ENCODE measurements at places on chromosomes 11 and 22.

GRCh38 chr11:130891326-130891725 is 25.0 kb downstream of the SNX19 start:
- DNase-seq = no peak

- DNase-seq = no peak
Observed at GRCh38 chr11:110029714-110030113, 63.5 kb upstream of the ZC3H12C start.

- DNase-seq = no peak
Observed at GRCh38 chr22:23036684-23037428, 33.5 kb upstream of the GNAZ start.

GRCh38 chr22:49814164-49814686 is 13.4 kb downstream of the BRD1 start:
- no peak for DNase-seq

DNA sequence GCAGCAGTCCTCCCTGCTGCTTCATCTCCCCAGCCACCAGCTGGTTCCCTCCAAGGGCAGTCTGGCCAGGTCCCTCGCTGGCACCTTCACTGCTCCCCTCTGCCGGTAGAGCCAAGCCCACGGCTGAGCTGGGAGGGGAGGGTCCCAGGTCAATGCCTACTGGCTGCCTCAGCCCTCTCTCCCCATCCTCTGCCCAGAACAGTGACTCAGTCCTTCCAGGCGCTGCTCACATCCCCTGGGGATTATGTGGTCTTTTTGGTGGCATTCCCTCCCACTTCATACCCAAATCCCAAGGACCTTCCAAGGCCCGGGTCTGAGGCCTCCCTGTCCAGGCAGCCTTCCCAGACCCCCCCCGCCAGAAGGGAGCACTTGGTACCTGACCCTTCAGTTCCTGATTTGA is 44.9 kb downstream of the WNT7B start:
- no peak for DNase-seq

DNA sequence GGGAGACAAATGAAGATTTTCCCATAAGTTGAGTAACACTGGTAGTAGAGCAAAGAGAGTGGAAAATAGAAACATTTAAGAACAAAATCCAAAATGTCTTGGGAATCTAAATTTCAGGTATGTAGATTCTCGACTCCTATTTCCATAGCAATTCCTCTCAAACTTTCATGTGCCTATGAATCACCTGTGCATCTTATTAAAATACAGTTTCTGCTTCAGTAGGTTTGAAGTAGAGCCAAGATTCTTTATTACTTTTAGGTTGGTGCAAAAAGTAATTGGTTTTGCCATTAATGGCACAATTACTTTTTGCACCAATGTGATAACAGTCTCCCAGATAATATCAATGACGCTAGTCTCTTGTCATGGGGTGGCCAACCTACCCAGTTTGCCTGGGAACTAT is 115.3 kb upstream of the SLC5A12 start:
- DNase-seq = no peak

DNA sequence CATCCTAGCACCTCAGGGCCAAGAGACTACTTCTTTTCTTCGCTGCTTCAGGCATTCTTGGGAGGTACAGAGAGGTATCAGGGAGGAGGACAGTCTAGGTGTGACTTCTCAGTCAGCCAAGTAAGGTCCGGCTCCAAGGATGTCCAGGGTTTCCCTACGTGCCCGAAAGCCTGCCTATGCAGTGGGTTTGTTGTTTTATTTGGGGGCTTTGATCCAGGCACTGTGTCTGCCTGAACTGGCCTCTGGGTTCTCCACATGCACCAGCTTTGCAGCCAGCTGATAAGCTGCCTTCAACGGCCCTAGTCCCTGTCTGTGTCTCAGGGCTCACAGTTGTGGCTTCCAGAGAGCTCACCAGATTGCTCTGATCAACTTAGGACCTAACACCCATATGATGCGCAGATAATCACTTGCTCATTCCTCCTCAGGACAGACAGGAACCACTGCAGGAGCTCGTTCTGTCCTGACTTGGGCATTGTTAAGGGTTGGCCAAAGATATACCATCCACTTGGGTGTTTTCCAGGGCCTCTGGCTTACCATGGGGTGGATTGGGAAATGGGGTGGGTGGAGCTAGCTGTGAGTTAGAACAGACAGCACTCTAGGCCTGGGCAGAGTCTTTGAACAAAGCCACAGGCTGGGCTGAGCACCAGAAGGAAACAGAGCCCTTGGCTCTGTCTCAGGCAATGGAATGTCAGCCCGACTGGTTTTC is 45.5 kb upstream of the CRYBB3 start:
- no peak for DNase-seq

- no peak for DNase-seq
Observed at GRCh38 chr11:97461934-97462333, 1072.1 kb downstream of the JRKL start.

DNA sequence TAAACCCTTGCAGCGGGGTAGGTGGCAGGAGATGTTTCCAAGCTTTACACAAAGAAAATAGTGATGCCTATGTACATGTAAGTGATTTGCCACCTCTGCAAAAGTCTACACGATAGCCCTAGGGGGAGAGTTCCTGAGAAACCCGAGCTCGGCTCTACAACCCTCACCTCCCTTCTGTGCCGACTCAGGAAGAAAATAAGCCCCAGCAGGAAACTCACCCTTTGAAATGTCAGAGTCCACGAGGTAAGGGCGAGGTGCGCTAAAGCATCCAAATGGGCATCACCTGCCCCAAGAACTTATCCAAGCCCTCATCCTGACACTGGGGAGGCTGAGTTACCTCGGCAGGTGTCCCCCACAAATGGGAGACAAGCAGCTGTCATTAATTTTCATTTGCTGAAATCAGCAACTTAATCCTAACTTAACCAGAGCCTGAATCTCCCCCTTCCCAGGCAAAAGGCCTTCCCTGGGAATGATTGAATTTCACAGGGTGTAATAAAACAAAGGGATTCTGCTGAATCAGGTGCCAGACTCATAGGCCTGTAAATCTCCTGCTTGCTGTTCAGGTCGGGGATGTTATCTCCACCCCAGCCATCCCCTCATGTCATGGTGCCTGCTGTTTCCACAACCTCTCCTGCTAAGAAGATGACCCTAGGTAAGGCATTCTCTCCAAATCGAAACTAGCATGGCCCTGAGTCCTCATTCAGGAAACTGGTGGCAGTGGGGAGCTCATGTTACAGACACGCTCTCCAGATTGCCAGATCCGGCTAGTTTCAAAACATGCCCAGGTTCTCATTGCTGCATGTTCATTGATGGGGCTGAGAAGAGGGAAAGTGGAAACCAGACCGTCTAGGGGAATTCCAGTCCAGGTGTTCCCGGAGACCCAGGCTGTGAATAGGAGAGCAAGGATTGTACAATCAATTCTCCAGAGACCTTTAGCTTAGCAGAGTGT is 105.3 kb upstream of the KIRREL3 start:
- DNase-seq = no peak

GRCh38 chr11:115927823-115928329 is 423.7 kb upstream of the CADM1 start:
- no peak for DNase-seq

DNA sequence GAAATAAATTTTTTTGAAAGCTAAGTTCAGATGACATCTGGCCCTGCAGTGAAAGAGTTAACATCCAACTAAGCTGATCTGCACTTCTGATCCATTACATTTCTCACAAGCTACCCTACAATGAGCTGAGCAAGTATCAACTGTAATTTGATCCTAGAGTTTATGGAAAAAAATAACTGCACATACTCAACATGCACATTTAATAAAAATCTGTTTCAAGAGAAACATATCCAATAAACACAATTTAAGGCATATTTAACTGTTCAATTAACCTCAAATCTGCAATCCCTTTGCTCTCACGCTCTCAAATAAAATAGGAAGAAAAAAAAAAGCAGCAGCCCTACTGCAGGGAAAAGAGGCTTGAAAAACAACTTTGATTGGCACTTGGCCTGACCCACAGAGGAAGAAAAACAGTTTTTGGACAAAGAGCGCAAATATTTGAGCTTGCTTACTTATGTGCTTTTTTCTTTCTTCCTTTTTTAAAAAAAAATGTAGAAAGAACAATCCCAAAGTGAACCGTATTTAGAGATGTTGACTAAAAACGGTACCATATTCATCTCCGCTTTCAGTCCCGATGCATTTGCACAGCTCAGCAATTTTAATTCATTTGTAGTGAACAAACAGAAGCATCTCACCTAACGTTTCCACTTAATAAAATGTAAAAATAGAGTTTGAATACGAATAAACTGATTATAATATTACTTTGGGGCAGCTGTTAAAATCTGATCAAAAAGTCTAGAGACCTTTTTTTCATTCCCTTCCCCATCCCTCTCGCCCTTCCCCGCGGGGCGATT is 1.6 kb downstream of the SESN3 start:
- DNase-seq = no peak

GRCh38 chr11:17154409-17155159 is 53.2 kb downstream of the PIK3C2A start:
- no peak for DNase-seq

DNA sequence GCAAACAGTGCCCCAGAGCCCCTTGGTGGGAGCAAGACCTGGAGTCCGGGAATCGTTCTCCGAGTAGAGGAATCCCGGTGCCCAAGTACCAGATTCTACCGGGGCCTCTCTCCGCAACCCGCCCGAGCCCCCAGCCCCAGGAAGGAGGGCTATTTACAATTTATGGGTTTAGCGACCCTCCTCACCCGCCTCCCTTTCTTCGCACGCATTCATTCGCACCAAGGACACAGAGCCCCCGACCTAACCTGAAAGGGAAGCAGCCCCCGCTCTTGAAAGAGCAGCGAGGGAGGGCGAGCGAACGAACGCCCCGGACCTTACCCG is 628 bp downstream of the LRP4 start:
- no peak for DNase-seq

GRCh38 chr11:126459691-126460281 is 104.3 kb downstream of the ST3GAL4 start:
- DNase-seq = no peak

DNA sequence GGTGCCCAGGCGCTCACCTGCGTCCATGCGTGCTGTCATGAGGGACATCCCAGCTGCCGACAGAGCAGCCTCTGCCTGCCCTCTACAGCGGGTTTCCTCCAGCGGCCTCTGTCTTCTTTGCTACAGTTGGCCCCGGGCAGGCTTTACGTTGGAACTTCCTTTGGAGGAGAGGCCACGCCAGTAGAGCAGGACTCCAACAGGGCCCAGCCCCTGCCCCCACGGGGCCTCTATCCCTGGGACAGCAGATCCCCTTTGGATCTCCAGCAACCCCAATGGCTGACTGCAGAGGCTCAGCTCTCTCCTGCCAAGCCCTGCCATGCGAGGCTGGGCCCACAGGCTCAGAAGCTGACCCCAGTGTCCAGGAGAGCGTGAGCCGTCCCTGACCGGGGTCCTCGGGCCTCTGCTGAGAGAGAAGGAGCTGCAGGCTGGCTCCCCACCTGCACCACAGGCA is 12.1 kb downstream of the TRPM5 start:
- DNase-seq = no peak

DNA sequence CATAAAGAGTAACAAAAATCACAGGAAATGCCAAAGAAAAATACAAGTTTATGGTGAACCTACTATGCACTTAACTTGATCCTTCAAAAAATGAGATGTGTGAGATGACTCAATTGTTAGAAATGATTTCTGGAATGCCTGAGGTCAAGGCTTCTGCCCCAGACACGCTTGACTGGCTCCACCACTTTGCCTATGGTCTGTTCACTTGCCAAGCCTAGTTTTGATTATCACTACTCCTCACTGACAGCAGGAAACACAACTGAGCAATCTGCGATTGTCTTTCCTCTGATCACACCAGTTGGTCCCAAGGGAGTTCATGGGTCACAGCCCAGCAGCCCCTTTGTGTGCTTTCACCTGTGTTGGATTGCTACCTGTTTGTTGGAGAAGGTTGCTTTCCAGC is 20.6 kb upstream of the PRDM10 start:
- no peak for DNase-seq
